ENCODE measurements at places on chromosomes 3 and 15.

DNA sequence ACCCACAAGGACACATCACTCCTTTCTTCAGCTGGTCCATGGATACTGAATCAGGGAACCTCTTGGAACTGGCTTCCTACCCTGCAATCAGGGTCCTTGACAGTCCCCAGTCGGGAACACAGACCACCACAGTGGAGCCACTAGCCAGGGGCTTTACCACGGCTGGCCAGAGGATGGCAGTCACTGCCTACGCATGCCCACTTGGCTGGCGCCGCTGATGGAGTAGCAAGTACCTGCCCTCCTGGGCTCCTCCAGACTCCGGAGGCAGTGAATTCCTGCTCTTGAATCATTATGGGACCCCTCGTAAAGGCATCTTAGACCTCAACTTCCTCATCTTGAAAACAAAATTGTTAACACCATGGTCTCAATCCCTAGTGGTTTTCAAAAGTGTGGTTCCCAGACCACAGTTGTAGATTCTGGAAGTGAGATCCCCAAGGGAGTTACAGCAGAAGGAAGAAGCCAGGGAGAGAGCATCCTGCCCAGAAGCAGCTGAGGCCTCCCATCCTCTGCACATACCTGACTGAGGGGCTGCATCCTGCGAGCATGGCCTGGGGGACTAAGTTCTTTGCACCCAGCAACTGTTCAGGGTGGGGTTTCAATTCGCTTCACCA is 9.1 kb upstream of the SKIC8 start:
- peak; percentile 8 for DNase-seq

DNA sequence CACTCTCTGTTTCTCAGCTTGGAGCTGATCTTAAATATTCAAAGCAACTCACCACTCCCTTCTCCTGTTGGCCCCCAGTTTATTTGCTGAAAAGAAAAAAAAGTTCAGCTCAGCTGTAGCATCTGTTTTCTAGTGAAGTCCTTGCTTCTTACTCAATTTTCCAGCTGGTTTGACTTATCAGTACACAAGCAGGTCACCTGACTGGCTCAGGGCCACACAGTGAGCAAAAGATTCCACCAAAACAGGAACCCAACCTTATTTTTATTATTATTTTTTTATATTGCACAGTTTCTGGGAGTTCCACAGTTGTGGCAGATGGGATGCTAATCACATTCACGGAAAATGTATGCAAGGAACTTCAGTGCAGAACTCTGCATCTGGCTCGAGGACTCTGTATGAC is 390.7 kb upstream of the RGMA start:
- DNase-seq: no peak

- DNase-seq: no peak
Measured at GRCh38 chr15:70280781-70281180, 183.1 kb upstream of the TLE3 start.

- DNase-seq: no peak
Measured at GRCh38 chr3:113844622-113845222, 6.1 kb downstream of the GRAMD1C start.

GRCh38 chr15:73021139-73021621 is 31.1 kb upstream of the NEO1 start:
- no peak for DNase-seq

DNA sequence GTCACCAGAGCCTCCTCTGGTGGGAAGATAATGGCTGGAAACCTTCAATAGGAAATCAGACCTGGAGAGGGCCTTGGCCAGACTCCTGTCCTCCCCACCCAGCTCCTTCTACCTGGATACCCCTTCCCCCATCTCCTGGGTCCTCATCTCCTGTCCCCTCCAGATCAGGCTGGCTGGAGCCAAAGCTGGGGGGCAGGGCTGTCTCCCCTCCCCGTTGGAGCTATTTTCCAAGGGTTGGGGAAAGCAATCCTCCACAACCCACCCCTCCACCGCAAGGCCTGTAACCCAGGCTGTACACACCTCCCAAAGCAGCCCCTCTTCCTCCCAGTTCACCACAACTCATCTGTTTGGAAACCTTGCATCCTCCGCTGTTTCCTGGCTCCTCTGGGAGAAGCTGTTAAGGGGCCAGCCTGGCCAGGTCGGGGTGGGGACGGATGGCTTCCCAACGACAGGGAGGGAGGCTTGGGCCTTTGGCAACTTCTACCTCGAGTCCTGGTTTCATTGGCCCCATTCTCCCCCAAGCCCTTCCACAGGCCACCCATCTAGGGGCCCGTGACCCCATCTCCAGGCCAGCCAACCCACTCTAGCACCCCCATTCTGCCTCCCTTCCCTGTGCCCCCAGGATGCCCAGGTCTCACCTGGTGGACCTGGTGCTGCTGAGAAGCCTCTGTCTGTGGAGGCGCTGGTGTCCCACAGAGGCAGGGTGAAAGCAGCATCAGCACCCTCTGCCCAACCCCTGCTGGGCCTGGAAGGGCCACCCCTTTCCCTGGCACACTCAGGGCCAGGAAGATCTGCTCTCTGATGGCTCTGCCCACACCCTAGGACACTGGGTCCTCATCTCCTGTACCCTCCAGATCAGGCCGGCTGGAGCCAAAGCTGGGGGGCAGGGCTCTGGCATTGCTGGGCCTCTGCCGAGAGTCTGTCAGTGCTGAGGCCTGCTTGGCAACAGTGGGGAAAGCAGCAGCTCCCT is 22.1 kb upstream of the GOLGA6C start:
- no peak for DNase-seq

DNA sequence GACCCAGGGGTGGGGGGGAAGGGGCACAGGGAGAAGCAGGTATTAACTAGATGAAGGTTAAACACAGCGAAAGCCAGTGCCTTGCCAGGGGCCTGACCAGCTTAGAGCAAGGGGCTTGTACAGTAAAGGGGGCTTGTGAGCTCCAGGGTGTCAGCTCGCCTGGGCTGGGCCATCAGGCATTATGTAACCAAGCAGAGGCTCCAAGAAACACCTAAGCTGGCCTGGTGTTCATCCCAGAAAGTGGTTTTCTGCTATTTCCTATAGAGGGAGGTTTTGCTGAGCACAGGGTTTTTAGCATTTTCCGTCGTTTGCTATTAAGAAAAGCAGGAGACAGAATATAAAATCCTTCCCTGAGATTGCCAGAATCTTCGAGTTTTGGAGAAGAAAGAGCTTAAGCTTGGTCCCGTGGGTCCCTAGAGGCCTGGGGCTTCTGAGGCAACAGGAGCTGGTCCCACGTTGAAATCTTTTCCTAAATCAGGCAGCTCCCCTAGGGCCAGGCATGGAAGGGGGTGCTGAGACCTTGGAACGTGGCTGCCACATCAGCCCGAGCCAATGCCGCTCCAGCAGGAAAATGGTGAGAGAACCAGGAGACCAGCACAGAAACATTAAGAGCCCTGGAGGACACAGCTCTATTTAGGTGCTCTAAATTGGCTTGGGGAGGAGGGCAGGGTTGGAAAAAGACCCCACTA is 71.4 kb downstream of the ISG20 start:
- no peak for DNase-seq

DNA sequence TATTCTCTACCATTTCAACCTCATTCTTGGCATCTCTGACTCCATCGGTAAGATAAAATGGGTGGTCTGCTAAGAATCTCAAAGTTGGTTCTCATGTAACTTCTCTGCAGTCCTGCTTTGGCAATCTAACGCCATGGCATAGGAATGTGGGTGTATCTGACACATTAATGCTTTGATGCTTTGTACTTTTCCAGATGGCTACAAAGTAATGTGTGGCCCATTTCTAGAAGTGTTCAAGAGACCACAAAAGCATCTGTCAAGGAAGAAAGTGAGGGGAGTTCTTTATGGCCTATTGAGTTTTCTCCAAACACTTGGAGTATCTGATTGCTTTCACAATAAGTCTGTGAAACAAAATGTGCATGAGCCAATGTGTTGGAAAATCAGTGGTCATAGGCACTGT is 339.9 kb upstream of the TGFBR2 start:
- no peak for DNase-seq

- DNase-seq: no peak
Measured at GRCh38 chr3:170321321-170322034, 36.0 kb upstream of the SKIL start.

- no peak for DNase-seq
Measured at GRCh38 chr3:31750341-31750740, 217.6 kb downstream of the STT3B start.

GRCh38 chr3:183880121-183880520 is 4.6 kb downstream of the PARL start:
- DNase-seq: no peak

GRCh38 chr3:119731560-119732343 is 28.9 kb downstream of the CFAP91 start:
- DNase-seq: no peak

- no peak for DNase-seq
Measured at GRCh38 chr3:3853544-3853943, 54.3 kb downstream of the LRRN1 start.

- DNase-seq: no peak
Measured at GRCh38 chr3:179398574-179399231, 51.2 kb downstream of the MFN1 start.

GRCh38 chr3:143002083-143002712 is 828 bp downstream of the U2SURP start:
- DNase-seq: no peak

GRCh38 chr3:10655105-10655504 is 149.7 kb upstream of the ATP2B2 start:
- DNase-seq: no peak

GRCh38 chr15:66574596-66574950 is 8.8 kb upstream of the LCTL start:
- no peak for DNase-seq

GRCh38 chr15:68204361-68204760 is 771 bp downstream of the CALML4 start:
- no peak for DNase-seq

- no peak for DNase-seq
Measured at GRCh38 chr3:67325231-67325630, 327.1 kb downstream of the KBTBD8 start.

DNA sequence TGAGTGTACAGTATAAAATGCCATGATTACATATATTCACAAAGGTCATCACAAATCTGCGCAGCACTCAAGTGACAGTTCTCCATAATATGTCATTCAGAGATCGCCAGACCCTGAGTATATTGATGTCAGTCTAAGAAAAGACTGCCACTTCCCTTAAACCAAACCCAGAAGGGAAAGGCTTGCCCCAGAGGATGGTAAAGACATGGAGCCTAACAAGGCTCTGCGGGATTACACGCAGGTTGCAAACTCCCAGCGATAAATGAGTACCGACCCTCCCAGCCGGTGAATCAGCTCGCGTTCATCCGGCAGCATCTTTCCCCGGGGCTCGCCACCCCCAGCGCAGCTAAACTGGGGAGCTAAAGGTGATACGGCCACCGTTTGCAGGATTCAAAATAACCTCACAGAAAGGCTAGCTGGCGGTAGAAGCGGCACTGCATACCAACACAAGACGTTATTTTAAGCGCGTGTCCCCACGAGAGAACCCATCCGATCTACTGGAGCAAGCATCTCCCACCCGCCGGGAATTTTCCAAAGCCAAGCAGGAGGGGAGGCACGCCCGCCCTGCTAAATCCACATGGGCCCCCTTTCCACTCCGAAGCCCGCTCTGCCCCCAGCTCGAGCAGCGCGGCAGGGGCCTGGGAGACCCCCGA is 643 bp downstream of the MYO5A start:
- DNase-seq: peak; percentile 14

DNA sequence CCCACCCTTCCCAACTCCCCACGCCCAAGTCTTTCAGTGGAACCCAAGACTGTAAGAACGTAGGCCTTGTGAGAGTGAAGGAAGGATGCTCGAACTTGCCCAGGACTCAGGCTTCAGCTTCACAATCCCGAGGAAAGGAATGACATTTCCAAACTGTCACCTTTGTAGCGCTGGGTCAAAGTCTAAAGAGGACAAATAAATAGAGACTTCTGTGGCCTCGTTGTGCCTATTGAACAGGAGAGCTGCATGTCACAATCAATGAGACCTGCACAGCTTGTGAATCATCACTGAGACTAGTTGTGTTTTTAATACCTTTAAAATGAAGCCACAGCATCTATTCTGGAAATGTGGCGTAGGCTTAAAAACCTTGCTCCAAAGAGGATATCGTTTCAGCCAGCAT is 222.8 kb upstream of the ST8SIA2 start:
- DNase-seq: no peak

DNA sequence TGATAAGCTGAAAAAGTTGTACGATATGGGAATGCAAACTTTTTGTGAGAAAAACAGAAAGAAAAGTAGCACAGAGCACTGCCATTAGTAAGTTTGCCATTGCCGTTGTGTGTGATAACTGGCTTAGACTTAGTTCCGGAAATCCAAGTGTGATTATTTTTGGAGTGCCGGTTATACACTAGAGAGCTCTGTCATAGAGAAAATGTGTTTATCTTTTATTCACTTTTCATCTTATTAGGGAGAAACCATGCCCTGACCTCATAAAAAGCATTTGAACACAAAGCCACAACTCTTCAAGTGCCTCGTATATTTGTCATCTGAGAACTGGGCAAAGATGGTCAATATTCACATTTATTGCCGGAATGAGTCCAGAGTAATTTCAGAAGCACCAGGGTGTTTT is 36.1 kb downstream of the CTDSPL start:
- DNase-seq: no peak

DNA sequence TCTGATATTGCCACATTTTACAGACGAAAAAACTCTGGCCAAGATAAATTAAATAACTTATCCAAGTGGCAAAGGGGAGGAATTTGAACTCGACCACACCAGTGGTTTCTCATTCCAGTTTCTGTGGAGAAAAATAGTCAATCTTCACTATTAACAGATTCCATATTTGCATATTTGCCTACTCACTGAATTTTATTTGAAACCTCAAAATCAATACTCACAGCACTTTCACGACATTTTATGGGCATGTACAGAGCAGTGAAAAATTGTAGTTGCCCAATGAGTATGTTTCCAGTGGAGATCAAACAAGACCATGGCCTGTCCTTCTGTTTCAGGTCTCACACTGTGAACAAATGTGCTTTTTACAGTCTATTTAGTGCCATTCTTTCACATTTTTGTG is 374.3 kb downstream of the MAGI1 start:
- DNase-seq: no peak

- peak; percentile 18 for DNase-seq
Measured at GRCh38 chr3:113533534-113533892, 1.2 kb downstream of the SIDT1 start.

DNA sequence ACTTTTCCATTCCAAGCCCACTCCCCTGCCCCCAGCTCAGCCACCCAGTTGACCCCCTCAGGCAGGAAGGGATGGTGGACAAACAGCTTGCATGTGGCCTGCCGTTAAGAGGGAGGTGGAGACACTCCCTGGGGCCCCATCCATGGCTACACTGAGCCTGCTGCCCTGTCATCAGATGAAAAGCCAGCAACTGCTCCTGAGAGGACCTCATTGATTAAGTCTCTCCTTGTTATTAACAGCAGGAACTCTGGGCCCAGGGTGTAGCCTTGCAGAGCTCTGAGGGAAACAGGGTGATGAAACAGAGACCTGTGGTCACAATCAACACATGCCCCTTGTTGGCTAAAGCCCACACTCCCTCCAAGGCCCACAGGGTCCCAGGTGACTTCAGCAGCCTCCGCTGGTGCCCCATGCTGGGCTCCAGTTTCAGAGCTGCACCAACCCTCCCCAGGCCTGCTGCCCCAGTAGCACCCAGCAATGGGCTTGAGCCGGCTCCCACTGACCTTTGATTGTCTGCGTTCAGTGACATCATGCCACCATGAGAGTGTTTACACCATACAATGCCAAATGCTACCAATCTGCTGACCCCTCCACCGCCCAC is 22.3 kb upstream of the TLE3 start:
- DNase-seq: no peak

GRCh38 chr3:147816752-147817151 is 407.6 kb downstream of the ZIC1 start:
- DNase-seq: no peak

Data from T follicular helper cell (primary cell).